Esophagus squamous epithelium (tissue), 5 donors: ENCODE measurements at places on chromosomes 13 and 19.

- DNase-seq: no peak
These were observed 25.4 kb upstream of the SCEL start for GRCh38 chr13:77510156-77510555.

GRCh38 chr13:108346376-108346775 is 76.9 kb downstream of the TNFSF13B start:
- no peak for DNase-seq

- no peak for DNase-seq
These were observed 85.4 kb upstream of the GPR183 start for GRCh38 chr13:99392470-99393135.

- no peak for DNase-seq
These were observed 49.7 kb downstream of the TGDS start for GRCh38 chr13:94546061-94546839.
